ENCODE measurements at places on chromosomes 5 and 9.

- DNase-seq, result no peak
Measured at GRCh38 chr9:133254471-133254870, 20.5 kb downstream of the ABO start.

- no peak for DNase-seq
Measured at GRCh38 chr9:73609381-73609780, 457.7 kb downstream of the ANXA1 start.

GRCh38 chr9:71733176-71733575 lies 35.1 kb downstream of the CEMIP2 start:
- DNase-seq, result no peak

DNA sequence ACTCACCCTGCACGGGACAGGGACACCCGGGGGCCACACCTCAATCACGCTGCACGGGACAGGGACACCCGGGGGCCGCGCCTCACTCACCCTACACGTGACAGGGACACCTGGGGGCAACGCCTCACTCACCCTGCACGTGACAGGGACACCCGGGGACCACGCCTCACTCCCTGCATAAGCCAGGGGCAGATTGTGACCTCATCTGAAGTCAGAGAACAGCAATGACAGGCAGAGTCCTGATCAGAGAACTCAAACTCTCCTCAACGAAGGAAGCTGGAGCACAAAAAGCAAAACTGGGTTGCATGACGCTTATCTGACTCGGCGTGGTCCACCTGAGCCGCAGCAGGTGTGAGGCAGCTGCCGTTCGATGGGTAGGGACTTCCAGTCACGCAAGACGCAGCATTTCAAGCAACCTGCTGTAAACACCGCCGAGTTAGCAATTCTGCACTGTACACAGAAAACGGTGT lies 3.2 kb downstream of the TERT start:
- DNase-seq, result no peak

- DNase-seq, result no peak
Measured at GRCh38 chr5:122368510-122369251, 56.6 kb downstream of the SNCAIP start.

DNA sequence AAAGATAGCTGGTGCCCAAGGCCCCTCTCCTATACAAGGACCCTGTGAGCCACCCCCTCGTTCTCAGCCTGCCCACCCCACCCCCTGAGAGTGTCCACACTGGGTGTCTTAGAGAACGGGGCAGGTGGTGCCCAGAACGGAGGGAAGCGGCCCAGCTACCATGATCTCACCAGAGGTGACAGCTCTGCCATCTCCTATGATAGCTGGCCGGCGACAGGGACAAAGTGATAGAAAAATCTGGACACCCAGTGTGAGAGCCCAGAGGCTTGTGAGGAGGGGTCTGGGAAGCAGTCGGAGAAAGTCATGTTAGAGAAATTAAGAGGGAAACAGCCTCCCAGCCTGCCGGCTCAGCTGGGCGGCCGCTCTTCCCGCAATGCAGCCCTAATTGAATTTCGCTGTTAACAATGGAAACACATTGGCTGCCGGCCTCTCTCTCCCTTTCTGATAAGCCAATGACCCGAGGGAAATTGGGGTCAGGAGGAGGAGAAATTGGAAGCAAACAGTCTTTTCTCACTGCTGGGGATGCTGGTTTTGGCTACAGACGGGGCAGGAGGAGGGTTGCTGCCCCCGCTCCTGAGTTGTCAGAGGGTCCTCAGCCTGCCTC lies 32.3 kb downstream of the HK3 start:
- DNase-seq, result no peak

DNA sequence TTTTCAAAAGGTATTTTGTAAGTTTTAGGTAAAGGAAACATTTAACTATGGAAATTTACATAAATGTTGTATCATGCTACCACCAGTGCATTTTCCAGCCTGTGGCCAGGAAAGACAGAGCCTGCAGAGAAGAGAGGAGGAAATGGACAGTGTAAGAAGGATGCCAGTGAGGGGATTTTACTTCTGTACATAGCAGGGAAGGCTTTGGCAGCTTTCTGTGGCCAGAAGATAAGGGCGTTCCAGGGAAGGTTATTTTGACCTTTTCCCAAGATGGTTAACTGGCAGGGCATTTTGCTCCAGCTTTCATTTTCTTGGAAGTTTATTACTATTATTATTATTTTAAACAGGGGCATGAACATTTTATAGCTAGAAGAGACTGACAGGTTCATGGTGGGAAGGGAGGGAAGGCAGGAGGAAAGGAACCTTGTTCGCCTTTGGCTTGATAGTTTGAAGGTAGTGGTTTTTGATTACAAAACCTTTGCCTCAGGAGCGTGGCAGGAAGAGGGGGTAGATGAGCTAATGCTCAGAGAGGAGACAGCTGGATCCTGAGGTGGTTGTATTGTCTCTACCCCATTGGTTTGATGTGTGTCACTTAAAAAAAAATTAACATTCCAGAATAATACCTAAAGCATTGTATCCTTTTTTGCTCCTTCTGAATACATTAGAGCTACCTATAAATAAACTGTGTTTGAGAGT lies 4.1 kb downstream of the ISOC1 start:
- DNase-seq, result no peak

DNA sequence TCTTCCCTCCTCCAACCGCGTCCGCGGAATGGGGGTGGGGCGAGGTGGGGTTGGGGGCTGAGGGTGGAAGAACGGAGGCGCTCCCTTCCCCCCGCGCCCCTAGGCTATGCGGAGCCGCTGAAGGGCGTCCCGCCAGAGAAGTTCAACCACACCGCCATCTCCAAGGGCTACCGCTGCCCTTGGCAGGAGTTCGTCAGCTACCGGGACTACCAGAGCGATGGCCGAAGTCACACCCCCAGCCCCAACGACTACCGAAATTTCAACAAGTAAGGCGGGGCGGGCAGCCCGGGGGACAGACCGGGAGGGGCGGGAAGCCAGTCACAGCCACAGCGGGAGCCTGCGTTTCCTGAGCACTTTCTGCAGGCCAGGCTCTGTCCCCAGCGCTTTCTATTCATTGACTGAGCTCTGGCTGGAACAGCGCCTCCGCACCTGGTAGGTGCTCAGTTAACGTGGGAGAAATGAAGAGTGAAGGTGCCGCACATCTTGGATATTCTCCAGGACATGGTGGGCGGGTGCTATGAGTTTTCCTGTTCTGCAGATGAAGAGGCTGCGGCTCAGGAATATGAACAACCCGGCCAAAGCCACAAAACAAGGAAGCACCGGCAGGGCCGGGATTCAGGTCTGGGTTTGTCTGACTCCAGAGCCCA lies 11.3 kb downstream of the MYOZ3 start:
- peak; percentile 46 for DNase-seq

GRCh38 chr9:98118640-98119601 lies at the start of gene TRIM14:
TRIM14 (minus strand) TSS chr9:98119222; CDS start chr9:98119188, 34 bp downstream.
- DNase-seq, result peak; percentile 68

DNA sequence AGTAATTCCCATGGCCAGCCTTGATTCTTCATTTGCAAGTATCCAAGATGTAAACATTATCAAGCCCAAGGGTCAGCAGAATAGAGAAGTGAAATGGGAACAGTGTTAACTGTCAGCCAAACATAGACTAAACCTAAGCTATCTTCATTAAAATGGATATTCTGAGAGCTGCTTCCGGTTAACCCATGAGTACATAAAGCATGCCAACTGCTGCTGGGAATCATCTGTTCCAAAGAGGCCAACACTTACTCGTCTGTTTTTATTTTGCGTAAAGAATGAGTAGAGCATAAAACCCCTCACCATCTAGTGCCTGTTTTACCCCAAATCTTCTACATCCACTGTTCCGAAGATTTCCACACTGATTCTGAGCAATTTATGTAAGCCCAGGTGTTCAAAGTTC lies 257.6 kb downstream of the GLIS3 start:
- no peak for DNase-seq

GRCh38 chr9:81234924-81235610 lies 454.3 kb downstream of the TLE1 start:
- DNase-seq, result no peak

DNA sequence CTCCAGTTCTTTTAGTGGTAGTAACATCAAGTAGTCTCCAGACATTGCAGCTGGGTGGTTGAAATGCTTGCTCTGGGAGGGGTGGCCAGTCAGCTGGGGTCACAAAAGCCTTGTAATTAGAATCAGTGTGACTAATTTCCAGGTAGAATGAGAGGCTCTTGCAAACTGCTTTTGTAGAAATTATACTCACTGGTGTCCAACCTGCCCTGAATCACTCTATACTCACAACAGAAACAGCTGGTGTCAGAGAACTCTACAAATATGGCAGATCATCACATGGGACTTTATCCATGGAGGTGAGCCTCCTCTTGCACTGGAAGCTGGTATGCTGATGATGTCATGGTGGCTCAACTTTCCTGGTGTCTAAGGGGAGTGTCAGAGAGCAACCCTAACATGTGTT lies 71.3 kb downstream of the SH3TC2 start:
- DNase-seq, result no peak

DNA sequence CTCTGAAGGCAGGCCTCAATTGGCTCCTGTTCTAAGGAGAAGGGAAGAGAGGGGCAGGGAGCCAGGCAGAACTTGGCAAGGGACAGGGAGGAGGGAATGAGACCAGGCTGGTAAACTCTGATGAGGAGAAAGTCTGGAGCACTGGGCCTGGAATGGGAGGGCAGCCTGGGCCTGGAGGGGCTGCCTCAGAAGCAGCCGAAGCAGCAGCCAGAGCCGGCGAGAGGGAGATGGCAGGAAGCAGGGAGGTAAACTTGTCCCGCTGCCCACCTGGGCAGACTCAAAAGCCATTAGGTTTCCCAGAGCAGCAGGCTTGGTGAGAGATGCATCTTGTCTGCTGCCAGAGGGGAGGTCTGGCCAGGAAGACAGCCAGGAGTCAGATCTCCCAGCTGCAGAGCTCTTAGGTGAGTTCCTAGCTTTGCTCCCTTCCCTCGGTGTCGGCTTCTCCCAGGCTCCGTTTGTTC lies 37.0 kb upstream of the CRB2 start:
- DNase-seq, result no peak

- no peak for DNase-seq
Measured at GRCh38 chr9:85543196-85543595, 198.6 kb downstream of the AGTPBP1 start.

GRCh38 chr9:95057101-95057500 lies 260.4 kb downstream of the FANCC start:
- no peak for DNase-seq

- no peak for DNase-seq
Measured at GRCh38 chr9:135413086-135413375, 66.6 kb upstream of the PPP1R26 start.

GRCh38 chr9:10661994-10662393 lies 49.2 kb upstream of the PTPRD start:
- no peak for DNase-seq

DNA sequence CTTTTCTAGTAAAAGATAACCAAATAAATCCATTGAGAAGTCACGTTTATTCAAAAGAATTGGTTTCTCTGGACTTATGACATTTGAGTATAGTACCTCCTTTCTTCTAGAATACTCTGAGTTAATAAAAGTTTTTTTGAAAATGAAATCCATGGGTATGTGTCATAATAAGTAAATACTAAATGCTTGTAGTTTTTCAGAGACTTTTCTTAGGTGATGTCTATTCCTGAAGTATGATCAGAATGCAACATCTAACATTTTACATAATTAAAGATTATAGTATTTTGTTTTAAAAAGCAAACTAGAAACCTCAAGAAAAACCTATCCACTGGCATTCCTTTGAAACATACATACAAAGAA lies 63.2 kb downstream of the NFIB start:
- DNase-seq, result no peak

- no peak for DNase-seq
Measured at GRCh38 chr5:176618783-176619182, 8.8 kb upstream of the GPRIN1 start.

DNA sequence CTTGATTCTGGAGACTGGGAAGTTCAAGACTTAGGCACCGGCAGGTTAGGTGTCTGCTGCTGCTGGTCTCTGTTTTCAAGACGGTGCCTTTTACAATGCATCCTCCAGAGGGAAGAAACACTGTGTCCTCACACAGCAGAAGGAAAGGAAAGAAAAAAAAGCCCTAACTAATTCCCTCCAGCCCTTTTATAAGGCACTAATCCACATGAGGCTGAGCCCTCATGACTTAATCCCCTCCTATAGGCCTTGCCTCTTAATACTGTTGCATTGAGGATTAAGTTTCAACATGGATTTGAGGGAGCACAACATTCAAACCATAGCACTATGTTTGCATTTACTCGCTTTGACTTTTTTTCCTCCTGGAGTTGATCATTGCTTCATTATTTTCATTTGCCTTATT lies 585.9 kb downstream of the TLR4 start:
- DNase-seq, result no peak

- DNase-seq, result no peak
Measured at GRCh38 chr9:107547772-107548297, 58.3 kb upstream of the KLF4 start.

- DNase-seq, result no peak
Measured at GRCh38 chr5:145554399-145554798, 280.7 kb downstream of the PRELID2 start.

GRCh38 chr5:66354422-66354821 lies 210.3 kb downstream of the SREK1 start:
- DNase-seq, result no peak

DNA sequence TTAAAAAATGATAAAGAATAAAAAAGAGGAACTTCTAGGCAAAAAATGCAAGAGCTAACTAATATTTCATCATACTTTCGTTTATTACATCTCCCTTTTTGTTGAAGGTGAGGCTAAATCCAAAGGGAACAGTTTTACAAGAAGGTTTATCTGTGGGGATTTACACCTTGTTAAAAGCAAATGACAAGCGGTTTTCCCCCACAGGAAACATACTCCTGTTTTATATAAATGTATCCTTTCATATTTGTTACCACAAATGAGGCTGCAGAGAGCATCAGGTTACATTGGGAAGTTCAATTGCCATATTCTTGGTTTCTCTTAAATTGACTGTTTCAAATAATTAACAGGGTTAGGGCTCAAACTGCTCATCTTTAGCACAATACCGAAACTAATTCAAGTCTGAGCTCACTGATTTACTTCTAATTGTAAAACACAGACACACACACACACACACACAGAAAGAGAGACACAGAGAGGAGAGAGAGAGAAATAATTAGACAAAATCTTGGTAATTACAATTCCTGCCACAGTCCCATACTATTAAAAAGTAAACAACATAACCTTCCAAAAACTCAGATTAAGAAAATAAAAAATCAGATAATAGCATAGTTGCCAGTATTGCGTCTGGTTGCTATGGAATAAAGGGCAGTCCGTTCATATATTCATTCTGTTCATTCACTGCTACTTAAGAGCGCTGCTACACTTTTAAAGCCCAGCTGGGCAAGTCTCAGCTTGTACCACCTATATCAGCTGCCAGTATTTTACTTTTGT lies 17.1 kb downstream of the RFX3 start:
- DNase-seq, result no peak

- DNase-seq, result no peak
Measured at GRCh38 chr5:165209101-165209727, 1703.8 kb downstream of the MAT2B start.

DNA sequence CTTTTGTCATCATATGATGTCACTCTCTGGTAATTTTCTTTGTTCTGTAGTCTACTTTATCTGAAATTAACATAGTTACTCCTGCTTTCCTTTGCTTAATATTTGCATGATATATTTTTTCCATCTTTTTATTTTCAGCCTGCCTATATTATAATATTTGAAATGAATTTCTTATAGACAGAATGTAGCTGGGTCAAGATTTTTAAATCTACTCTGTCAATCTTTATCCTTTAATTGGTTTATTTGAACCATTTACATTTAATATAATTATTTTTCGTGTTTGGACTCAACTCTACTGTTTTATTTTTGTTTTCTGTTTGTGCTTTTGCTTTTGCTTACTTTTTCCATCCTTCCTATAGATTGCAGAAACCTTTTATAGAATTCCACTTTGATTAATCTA lies 118.0 kb downstream of the FOXD1 start:
- no peak for DNase-seq

- no peak for DNase-seq
Measured at GRCh38 chr5:154236011-154236410, 45.5 kb downstream of the GALNT10 start.
